ENCODE measurements at places on chromosomes 11 and 22.

DNA sequence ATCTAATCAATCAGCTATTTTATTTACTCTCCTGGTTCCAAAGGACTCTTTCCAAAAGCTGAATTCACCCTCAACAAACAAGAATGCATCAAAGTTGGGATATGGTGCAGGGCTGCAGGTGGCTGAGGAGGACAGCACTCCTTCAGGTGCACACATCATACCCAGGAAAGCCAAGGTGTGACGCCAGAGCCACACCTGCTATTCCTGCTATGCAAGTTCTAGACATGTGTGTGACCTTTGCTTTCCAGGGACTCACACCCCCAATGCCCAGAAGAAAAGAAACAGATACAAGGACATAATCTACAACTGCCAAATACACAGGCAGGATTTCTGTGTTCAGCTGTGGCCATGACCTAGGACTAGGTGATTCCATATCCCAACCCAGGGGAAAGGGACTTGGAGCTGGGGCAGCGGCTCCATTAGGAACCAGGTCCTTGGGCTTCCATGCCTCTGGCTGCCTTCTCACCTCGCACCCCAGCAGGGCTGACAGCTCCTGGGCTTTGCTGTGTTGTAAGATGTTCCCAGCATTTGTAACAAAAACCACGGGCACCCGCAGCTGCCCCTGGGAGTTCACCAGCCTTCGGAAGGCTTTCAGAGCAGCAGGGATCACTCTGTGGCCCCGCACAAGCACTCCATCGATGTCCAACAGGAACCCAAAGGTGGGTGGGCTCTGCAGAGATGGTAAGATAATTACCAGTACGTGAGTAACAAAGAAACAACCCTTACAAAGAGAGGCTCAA is 9.8 kb downstream of the HDHD5 start:
- no peak for DNase-seq

DNA sequence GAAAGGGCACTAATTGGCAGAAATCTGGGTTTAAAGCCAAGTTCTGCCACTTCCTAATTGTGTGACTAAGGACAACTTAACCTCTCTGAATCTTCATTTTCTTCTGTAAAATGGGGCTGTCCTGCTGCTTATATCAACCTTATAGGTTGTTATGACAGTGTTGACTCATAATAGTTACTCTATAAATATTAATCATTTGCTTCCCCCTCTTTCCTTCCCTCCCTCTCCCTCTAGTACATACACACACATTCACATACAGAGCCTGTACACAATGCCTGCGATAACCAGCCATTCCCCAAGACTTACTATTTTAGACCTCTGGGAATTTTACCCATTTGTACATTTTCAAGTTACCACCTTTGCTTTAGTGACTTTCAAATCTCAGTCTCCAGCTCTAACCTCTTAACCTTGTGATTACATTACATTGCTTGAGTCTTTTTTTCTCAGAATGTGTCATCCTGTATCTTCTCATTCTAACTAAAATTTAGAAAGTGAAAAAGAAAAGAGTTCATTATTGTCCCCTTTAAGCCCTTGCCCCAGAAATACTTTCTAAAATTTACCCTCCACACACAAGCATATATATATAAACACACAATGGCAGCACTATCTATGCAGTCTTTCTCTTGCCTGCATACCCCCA is 31.9 kb downstream of the GDPD4 start:
- DNase-seq: no peak

DNA sequence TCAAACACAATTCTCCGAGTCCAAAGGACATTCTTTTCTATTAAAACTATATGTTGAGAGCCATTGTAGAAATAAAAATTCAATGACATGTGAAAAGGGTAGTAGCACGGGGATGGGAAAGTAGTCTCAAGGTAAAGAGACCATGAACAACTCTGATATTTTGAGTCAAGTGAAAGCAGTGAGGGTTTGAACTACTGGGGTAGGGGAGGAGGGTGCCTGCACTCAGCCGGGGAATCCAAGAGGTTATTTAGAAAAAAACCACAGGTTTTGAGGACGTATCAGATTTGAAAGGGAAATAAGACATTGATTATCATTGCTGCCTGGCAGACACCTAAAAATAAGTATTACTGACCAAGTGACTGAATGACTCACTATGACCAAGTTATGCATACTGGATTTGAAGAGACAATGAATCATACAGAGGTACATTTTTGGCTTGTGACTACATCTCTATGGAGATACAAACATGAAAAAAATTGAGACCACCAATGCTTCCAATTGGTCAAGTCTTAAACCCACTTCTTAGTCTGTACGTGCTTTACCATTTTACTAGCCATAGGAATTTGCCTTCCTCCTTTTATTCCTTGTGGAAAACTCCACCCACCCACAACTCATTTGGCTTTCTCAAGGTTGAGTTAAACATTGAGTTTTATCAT is 2.2 kb upstream of the OR52H1 start:
- DNase-seq: no peak

- DNase-seq: peak; percentile 41
Observed at GRCh38 chr11:117606211-117606610, 190.8 kb downstream of the DSCAML1 start.

- no peak for DNase-seq
Observed at GRCh38 chr11:95486466-95486865, 255.5 kb upstream of the SESN3 start.

- no peak for DNase-seq
Observed at GRCh38 chr11:112364962-112365481, 104.4 kb upstream of the PLET1 start.

GRCh38 chr22:20229916-20230775 is 38.0 kb downstream of the RTN4R start:
- DNase-seq: no peak

DNA sequence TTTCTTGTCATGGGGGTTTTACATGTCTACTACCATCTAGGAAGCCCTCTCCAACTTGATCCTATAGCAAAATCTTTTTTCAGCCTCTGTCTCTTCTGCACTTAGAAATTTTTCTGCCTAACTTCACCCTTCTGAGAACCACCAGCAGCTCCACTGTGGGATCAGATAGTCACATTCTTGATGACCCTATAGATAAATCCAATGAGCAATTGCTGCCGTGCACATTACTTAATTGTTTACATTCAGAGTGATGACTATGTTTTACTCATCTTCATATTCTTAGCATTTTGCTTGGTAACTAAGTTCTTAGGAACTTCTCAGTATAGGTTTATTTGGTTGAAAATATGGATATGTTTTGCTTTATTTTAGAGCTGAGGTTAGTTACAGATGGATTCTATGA is 12.4 kb upstream of the ETS1 start:
- no peak for DNase-seq

DNA sequence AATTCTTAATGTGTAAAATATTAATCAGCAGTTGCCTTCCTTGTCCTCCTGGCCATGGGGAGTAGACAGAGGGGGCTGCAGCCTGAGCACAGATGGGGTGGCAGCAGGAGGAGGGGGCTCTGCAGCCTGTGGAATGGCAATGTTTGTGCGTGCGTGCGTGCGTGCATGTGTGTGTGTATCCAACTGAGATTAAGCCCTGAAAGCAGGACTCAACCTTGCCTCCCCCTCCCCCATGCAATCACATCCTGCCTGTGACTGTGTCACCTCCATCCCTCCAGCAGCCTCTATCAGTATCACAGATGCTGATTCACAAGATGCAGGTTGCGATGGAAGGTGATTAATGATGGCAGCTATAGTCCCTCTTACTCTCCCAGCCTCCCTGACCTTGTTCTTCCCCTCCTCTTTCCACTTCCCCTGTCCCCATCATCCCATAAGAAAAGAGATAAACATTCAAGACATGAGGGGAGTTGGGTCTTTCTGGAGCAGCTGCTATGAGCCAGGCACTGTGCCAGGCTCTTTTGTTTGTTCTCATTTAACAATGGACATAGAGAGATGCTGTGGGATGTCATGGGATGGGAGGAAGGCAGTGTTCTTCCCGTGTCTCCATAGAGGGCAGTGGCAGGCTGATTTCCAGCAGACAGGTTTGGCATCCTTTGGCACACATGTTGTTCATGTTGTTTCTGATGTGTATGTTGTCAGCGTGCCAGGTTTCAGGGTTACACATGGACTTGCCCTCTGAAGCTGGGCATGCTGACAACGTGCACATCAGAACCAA is 43.8 kb upstream of the NECTIN1 start:
- no peak for DNase-seq

DNA sequence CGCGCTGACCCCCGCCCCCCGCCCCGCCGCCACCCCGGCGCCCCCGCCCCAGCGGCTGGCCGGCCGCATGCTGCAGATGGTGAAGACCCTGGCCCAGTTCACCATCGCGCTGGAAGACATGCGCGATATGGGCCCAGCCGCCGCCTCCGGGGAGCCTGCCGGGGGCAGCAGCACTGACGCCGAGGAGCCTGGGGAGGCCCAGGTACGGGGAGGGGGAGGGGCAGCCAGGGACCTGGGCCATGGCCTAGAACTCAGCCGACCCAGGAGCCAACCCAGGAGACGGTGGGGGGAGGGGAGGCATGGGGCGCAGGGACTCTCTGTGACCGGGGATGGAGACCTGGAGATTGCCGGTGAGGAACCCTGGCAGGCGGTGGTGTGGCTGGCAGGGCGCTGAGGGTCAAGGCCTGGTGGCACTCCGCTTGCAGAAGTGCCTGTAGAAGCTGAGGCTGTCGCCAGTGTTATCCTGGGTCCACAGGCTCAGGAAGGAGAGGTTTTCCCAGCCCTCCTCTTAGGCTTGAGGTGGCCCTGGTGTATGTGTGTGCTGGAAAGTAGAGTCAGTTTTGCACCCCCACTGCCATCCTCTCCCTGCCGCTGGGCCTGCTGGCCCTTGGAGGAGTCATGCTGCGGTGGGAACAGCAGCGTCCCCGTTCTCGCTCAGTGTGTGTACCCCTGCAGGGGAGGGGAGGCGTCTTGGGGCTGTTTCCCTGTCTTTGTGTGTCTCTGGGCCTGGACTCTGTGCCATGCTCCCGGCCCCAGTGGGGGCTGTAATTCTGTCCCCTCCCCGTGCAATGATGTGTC is 32.9 kb upstream of the RELT start:
- no peak for DNase-seq

DNA sequence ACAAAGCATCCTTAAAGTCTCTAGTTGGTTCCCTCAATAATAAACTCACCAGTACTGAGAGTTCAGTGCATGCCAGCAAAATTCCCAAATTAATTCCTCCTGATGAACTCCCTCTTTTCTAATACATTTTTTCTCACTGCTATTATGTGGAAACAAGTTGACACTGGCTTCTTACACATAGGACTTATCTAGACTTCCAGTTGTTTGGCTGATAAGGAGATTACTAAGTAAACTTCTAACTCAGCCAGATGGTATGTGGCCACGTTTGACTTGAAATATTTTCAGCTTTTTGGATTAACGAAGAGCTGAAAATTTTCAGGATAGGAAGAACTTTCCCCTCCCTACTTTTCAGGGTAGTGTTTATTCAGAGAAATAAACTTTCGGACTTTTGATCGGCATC is 1154.2 kb upstream of the TENM4 start:
- no peak for DNase-seq

- DNase-seq: no peak
Observed at GRCh38 chr11:67530282-67530592, 7.0 kb upstream of the CABP2 start.

GRCh38 chr11:57219021-57219627 is 17.9 kb downstream of the APLNR start:
- no peak for DNase-seq

DNA sequence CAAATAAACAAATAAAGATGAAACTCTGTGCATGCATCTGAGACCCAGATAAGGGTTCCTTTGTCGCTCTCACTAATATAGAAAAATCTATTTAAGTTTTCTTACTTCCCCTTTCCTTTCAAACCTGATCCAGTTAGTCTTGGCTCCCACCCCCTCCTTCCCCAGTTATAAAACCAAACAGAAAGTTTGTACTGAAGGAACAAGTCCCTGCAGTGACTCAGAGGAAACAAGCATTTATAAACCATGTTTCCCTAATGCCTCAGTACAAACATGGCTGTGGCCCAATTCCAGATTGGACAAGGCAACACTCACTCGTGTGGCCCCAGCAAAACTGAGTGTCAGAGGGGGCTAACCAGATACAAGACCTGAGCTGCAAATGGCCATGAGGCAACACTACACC is 65.5 kb upstream of the ARHGAP20 start:
- no peak for DNase-seq

GRCh38 chr22:49749885-49750510 is 77.7 kb downstream of the BRD1 start:
- DNase-seq: no peak

DNA sequence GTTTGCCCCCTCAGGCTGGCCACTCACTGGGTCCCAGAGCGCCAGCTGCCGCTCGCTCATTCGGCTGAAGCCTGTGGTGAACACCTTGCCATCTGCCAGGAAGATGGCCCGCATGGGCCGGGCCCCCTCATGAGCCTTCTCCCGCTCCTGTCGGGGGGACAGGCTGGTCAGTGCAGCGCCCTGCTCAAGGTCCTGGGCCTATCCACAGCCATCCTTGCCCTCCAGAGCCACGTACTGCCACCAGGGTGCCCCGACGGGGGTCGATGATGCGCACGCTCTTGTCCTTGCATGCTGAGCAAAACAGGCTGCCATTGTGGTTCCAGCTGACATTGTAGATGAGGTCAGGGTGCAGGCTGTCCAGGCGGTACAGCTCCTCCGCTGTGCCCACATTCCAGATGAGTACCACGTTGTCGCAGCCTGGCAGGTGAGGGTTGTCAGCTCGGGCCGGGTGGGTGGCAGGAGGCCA is 2.1 kb downstream of the CORO1B start:
- DNase-seq: no peak

GRCh38 chr11:7657306-7658025 is 15.8 kb downstream of the CYB5R2 start:
- DNase-seq: peak; percentile 29

GRCh38 chr11:44728491-44728910 is 1.7 kb downstream of the TSPAN18 start:
- no peak for DNase-seq

DNA sequence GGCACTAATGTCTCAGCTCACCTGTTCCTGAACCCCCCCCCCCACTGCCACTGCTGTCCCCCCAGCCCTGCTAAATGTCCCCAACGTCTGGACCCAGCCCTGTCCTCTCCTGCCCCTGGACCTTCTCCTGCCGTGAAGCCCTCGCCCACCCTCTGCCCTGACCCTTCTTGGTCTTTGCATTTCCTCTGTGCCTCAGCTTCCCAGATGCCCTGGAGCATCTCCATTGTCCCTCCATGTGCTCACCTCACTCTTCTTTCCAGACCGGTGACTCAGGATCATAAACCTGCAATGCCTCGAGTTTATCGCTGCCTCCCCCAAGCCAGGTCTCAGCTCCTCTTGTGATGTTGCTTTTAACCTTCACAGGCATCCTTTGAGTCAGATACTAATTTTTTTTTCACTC is 416.4 kb downstream of the BRD1 start:
- DNase-seq: no peak

Data from activated CD8-positive, alpha-beta T cell treated with anti-CD3 and anti-CD28 coated beads for 36 hours (primary cell).